ENCODE measurements at places on chromosomes 1 and 21. TPM values are rescaled to one million over a fixed set of nuclear protein-coding genes. Genes with fewer than 3 reads are reported as not detected.

The RAB7B gene
- not detected for total RNA-seq

The OTUD3 gene
- 2.2 TPM for total RNA-seq

The RCOR3 gene
- 12.4 TPM for total RNA-seq

The SPATA45 gene
- total RNA-seq: not detected

The KNCN gene
- total RNA-seq: not detected

The CFHR5 gene
- not detected for total RNA-seq

The OLIG2 gene
- total RNA-seq: not detected

The ARHGEF10L gene
- total RNA-seq: 1.2 TPM

The ATP1A4 gene
- not detected for total RNA-seq

The MT1HL1 gene
- total RNA-seq: not detected
